ENCODE measurements at places on chromosomes 1 and 21. TPM values are rescaled to one million over a fixed set of nuclear protein-coding genes. Genes with fewer than 3 reads are reported as not detected.

The OR2L3 gene
- total RNA-seq = not detected

The MAP10 gene
- total RNA-seq = 1.9 TPM

The C1orf53 gene
- total RNA-seq = not detected

The BARHL2 gene
- not detected for total RNA-seq

The AGT gene
- total RNA-seq = not detected

DNA sequence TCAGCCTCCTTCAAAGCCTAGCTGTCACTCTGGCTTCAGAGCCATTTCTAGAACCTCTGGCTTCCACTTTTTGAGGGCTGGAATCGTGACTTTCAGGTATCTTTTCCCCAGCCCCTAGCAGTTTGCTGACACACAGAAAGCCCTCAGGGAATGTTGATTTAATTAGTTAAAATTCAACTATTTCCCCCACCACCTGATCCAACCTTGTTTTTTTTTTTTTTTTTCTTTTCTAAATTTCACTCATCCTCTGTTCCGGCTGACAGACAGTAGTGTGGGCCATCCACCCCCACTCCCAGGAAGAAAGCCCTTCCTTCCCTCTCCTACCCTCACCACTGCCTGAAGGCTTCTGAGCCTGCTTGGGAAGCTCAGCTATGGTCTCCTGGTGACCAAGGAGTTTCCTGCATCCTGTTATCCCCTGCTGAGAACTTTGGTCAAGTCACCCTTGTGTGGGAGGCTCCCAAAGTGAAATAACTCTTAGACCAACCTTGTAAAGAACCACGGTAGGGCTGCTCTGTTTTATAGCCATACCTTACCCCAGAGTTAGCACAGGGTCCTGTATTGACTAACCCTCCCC, 29.4 kb downstream of the KCNJ6 start:
- no peak for DNase-seq
- no peaks in the 10 kb centered on the region for H3K4me1 ChIP-seq
- H3K27me3 ChIP-seq = peaks cover 11% of the 10 kb centered on the region
- no peak overlapping the region for H3K4me3 ChIP-seq
- no peaks in the 10 kb centered on the region for H3K36me3 ChIP-seq
- H3K27ac ChIP-seq = no peak overlapping the region

The PANK4 gene
- 44.6 TPM for total RNA-seq

DNA sequence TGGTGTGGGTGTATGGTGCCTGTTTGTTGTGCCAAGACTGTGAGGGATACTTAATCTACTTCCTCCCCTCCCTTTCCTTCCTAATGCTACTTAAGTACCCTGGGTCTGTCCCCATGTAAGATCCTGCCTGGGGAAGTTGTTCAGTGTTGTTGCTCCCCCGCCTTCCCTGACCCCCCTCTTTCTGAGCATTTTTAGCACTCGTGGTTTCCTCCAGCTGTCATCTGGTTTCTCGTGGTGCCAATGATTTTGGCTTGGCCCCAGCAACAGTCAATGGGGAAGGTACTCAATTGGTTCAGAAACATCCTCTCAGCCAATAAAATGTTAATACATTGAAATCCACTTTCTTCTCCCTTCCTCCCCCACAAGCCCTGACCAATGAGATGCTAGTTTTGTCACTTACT, 8.0 kb upstream of the B4GALT3 start:
- H3K36me3 ChIP-seq = no peaks in the 10 kb centered on the region
- DNase-seq = peak; percentile 76
- H3K27me3 ChIP-seq = no peaks in the 10 kb centered on the region
- H3K27ac ChIP-seq = peak overlapping the region; percentile 95
- H3K4me3 ChIP-seq = peak overlapping the region; percentile 83

GRCh38 chr1:50175719-50176639, 67.3 kb downstream of the ELAVL4 start:
- H3K4me3 ChIP-seq = no peak overlapping the region
- no peak for DNase-seq
- H3K36me3 ChIP-seq = no peaks in the 10 kb centered on the region
- peaks cover 6% of the 10 kb centered on the region for H3K27me3 ChIP-seq
- no peaks in the 10 kb centered on the region for H3K4me1 ChIP-seq

- no peak overlapping the region for H3K4me3 ChIP-seq
- no peaks in the 10 kb centered on the region for H3K36me3 ChIP-seq
- H3K27me3 ChIP-seq = peaks cover 8% of the 10 kb centered on the region
- no peak overlapping the region for H3K27ac ChIP-seq
- H3K4me1 ChIP-seq = no peaks in the 10 kb centered on the region
- no peak for DNase-seq
Measured at GRCh38 chr1:115524236-115524635, 117.5 kb upstream of the VANGL1 start.

The SMIM1 gene
- 2.5 TPM for total RNA-seq

The IFI44L gene
- 21.4 TPM for total RNA-seq

GRCh38 chr1:28517649-28517999, 11.8 kb downstream of the RCC1 start:
- no peak for DNase-seq
- no peaks in the 10 kb centered on the region for H3K27me3 ChIP-seq
- H3K36me3 ChIP-seq = peaks cover 13% of the 10 kb centered on the region
- peak overlapping the region; percentile 14 for H3K27ac ChIP-seq

DNA sequence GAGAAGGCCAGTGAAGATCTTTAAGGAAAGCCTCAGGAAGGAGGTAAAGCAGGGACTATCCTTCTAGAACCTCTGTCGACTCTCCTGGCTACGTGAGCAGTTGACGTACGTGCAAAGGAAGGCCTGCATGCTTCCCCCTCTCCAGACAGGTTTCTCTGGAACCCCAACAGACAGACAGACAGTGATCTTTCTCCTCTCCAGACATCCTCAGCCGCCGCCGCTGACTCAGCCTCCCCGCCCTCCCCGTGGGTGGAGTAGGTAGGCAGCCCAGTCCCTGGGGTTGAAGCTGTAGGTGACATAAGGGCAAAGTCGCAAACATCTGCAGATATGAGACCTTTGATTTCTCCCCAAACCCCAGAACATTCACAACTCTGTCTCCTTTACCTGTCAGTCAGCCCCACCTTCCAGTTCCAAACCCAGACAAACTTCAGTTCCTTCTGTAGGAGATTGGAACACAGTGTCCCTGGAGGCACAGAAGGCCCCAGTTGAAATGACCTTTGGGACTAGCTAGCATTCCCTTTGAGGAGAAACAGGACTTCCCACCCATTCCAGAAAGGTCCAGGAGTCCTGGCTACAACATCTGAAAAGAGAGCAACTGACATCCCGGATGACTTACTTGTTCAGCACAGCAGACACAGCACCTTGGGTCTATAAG, 146.0 kb upstream of the JUN start:
- no peaks in the 10 kb centered on the region for H3K36me3 ChIP-seq
- DNase-seq = peak; percentile 77
- no peak overlapping the region for H3K27ac ChIP-seq

DNA sequence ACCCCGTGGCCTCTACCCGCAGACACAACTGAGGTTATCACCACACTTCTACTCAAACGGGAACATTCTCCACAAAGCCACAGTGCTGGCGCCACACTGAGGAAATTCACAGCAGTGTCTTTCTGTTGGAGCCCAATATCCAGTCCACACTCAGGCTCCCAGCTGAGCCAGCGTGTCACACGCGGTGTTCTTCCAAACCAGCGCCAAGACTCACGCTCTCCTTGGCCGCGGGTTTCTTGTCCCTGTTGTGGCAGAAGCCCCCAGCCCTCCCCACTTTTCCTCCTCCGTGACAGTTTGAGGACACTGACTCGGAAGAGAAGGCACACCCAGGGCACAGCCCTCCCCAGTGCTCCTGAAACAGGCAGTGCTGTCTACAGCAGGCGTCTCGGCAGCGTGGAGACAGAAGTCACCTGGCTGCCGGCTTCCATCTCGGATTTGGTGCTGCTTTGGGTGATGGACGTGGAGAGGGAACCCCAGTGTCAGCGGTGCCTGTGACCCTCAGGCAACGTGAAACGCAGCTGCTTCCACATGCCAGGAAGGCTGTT, 35.4 kb upstream of the AGPAT3 start:
- no peak overlapping the region for H3K4me3 ChIP-seq
- DNase-seq = no peak
- peaks cover 2% of the 10 kb centered on the region for H3K36me3 ChIP-seq
- peaks cover 45% of the 10 kb centered on the region for H3K27me3 ChIP-seq
- no peak overlapping the region for H3K27ac ChIP-seq

DNA sequence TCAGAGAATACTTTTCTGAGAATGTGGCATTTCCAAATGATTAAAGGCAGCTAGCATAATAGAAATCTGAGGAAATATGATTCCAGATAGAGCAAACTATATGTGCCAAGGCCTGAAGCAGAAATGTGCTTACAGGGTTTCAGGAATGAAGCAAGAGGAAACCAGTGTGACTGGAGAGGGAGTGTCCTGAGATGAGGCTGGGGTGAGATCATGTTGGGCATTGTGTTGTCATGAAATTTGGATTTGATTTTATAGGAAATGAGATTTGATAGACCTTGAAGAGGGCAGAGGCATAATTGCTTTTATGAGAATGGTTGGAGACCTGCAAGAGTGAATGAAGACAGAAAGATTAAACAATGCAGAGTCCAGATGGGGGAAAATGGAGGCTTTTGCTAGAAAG, 338.1 kb upstream of the SNX7 start:
- H3K27ac ChIP-seq = no peak overlapping the region
- H3K4me1 ChIP-seq = peaks cover 13% of the 10 kb centered on the region
- H3K36me3 ChIP-seq = peaks cover 3% of the 10 kb centered on the region
- H3K4me3 ChIP-seq = no peak overlapping the region
- no peak for DNase-seq

GRCh38 chr1:152873495-152873894, 4.6 kb upstream of the SMCP start:
- H3K4me3 ChIP-seq = no peak overlapping the region
- H3K27ac ChIP-seq = no peak overlapping the region
- no peak for DNase-seq
- no peaks in the 10 kb centered on the region for H3K4me1 ChIP-seq
- H3K36me3 ChIP-seq = no peaks in the 10 kb centered on the region

GRCh38 chr1:36008546-36009197, 75.2 kb upstream of the TEKT2 start:
- H3K4me3 ChIP-seq = no peak overlapping the region
- DNase-seq = no peak
- H3K36me3 ChIP-seq = no peaks in the 10 kb centered on the region

DNA sequence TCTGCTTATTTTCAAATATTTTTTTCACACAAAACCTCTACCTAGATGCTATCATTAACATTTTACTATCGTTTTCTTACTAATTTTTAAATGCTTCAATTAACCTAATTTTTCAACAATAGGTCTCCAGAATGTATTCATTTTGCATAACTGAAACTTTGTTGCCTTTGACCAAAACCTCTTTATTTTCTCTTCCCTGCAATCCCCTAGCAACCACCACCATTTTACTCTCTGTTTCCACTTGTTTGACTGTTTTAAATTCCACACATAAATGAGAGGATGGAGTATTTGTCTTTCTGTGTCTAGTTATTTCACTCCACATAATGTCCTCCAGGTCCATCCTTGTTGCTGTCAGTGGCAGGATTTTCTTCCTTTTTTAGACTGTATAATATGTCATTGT, 9.5 kb upstream of the F13B start:
- no peak overlapping the region for H3K4me3 ChIP-seq
- H3K36me3 ChIP-seq = peaks cover 10% of the 10 kb centered on the region
- no peak overlapping the region for H3K27ac ChIP-seq
- no peaks in the 10 kb centered on the region for H3K4me1 ChIP-seq

The AQP10 gene
- total RNA-seq = not detected

DNA sequence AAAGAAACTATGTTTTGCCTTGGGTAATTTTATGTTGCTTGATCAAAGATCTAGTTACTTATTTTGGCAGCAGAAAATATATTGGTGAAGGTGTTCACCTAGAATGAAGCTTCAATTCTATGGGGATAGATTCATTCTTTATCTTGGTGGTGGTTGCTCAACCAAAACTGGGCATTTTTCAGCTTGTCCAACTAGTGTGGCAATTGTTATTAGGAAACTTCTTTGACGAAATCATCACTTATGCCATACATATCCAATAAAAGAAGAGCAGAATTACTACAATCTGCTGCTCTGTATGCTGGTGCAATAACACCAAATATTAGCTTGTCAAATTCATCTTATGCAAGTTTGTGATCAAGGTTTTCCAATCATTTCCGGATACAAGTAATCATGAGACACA, 26.8 kb upstream of the TMPRSS15 start:
- no peak for DNase-seq
- H3K4me3 ChIP-seq = no peak overlapping the region
- H3K27ac ChIP-seq = no peak overlapping the region
- no peaks in the 10 kb centered on the region for H3K27me3 ChIP-seq
- no peaks in the 10 kb centered on the region for H3K36me3 ChIP-seq
- no peaks in the 10 kb centered on the region for H3K4me1 ChIP-seq

GRCh38 chr1:183100361-183100974, 77.2 kb downstream of the LAMC1 start:
- H3K4me3 ChIP-seq = no peak overlapping the region
- H3K27me3 ChIP-seq = peaks cover 7% of the 10 kb centered on the region
- no peaks in the 10 kb centered on the region for H3K36me3 ChIP-seq

- H3K27ac ChIP-seq = no peak overlapping the region
- no peak overlapping the region for H3K4me3 ChIP-seq
- no peaks in the 10 kb centered on the region for H3K4me1 ChIP-seq
Measured at GRCh38 chr1:80593197-80593596, 1207.5 kb upstream of the ADGRL2 start.

DNA sequence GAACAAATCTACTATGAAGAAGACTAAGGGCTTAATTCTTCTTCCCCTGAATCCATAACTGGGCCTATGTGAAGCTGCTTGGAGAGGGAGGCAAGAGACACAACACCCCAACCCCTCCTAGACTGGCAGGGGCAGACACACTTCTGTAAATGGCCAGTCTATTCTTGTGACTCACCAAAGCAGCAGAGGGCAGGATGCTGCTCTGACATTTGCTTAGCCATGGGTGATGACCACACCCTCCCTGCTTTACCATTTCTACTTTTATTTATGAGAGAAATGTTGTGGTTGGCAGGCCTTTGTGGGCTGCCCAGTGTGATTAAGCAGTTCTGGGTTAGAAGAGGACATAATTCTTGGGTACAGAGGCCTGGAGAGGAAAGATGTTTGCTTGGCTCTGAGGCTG, 189.8 kb upstream of the DPYD start:
- H3K27ac ChIP-seq = no peak overlapping the region
- no peak for DNase-seq
- peaks cover 6% of the 10 kb centered on the region for H3K36me3 ChIP-seq
- no peaks in the 10 kb centered on the region for H3K27me3 ChIP-seq

GRCh38 chr1:176576670-176577069, 113.7 kb downstream of the PAPPA2 start:
- no peak overlapping the region for H3K4me3 ChIP-seq
- no peaks in the 10 kb centered on the region for H3K27me3 ChIP-seq
- H3K36me3 ChIP-seq = no peaks in the 10 kb centered on the region

The PHF13 gene
- total RNA-seq = 16.5 TPM

GRCh38 chr1:198535631-198536030, 4.8 kb downstream of the ATP6V1G3 start:
- no peaks in the 10 kb centered on the region for H3K27me3 ChIP-seq
- no peak overlapping the region for H3K4me3 ChIP-seq
- H3K36me3 ChIP-seq = peaks cover 4% of the 10 kb centered on the region
- H3K27ac ChIP-seq = no peak overlapping the region

- H3K4me1 ChIP-seq = peaks cover 9% of the 10 kb centered on the region
- DNase-seq = no peak
- H3K27ac ChIP-seq = no peak overlapping the region
- H3K27me3 ChIP-seq = no peaks in the 10 kb centered on the region
- peaks cover 2% of the 10 kb centered on the region for H3K36me3 ChIP-seq
Measured at GRCh38 chr1:114278430-114278829, 124.8 kb upstream of the SYT6 start.

The MAN1C1 gene
- total RNA-seq = 13.3 TPM

Data from activated T-cell treated with anti-CD3 and anti-CD28 coated beads, Interleukin-2, amount 50 U/mL, for 72 hours (primary cell).